ENCODE measurements at places on chromosomes 12 and 14.

DNA sequence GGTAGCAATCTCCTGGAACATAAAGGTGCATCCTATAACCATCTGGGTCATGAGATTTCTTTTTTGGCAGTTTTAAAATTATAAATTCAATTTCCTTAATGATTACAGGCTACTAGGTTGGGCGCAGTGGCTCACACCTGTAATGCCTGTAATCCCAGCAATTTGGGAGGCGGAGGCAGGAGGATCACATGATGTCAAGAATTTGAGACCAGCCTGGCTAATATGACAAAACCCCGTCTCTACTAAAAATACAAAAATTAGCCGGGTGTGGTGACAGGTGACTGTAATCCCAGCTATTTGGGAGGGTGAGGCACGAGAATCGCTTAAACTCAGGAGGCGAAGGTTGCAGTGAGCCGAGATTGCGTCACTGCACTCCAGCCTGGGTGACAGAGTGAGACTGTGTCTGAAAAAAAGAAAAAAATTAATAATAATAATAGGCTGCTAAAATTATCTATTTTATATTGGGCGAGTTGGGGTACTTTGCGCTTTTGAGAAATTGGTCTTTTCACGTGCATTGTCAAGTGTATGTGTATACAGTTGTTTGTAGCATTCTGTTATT, 17.2 kb upstream of the ARF6 start:
- DNase-seq: no peak

DNA sequence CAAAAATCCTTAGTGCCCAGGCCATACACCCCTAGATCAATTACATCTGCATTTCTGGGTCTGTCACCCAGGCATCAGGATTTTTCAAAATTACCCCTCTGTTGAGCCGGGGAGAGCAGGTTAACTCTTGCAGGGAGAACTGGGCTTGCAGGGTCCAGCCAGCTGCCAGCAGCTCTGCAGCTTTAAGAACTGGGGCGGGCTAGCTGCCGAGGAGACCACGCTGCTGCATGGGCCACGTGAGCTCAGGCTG, at the start of gene DGLUCY:
TSS of gene DGLUCY (plus strand) at position 245 of the 250 bp plus-strand sequence. CDS start 46,222 bp downstream, outside the sequence.
- no peak for DNase-seq

DNA sequence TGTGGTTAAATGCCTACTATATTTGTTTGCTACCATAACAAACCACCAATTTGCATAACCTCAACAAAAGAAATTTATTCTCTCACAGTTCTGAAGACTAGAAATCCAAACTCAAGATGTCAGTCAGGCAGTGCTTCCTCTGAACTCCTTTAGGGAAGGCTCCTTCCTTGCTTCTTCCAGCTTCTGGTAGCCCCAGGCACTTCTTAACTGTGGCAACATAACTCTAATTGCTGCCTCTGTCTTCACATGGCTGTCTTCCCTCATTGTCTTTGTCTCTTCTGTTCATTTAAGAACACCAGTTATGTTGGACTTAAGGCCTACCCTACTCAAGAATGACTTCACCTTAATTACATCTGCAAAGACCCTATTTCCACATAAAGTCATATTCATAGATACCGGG, 206.9 kb downstream of the SYT1 start:
- no peak for DNase-seq

DNA sequence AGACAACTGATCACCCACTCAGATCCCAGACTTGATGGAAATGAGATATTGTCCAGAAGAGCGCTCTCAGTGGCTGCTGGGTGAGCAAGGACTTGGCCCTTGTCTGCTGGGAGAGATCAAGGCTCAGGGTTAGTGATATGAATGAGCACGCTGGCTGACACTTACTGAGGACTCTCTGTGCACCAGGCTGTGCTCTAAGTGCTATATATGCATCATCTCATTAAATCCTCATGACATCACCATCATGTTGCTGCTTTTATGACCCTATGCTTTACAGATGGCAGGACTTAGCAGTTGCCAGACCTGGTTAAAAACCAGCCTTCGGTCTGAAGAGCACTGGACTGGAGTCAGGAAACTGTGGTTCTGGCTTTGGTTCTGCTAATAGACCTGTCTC, 260.9 kb downstream of the VRK1 start:
- no peak for DNase-seq

DNA sequence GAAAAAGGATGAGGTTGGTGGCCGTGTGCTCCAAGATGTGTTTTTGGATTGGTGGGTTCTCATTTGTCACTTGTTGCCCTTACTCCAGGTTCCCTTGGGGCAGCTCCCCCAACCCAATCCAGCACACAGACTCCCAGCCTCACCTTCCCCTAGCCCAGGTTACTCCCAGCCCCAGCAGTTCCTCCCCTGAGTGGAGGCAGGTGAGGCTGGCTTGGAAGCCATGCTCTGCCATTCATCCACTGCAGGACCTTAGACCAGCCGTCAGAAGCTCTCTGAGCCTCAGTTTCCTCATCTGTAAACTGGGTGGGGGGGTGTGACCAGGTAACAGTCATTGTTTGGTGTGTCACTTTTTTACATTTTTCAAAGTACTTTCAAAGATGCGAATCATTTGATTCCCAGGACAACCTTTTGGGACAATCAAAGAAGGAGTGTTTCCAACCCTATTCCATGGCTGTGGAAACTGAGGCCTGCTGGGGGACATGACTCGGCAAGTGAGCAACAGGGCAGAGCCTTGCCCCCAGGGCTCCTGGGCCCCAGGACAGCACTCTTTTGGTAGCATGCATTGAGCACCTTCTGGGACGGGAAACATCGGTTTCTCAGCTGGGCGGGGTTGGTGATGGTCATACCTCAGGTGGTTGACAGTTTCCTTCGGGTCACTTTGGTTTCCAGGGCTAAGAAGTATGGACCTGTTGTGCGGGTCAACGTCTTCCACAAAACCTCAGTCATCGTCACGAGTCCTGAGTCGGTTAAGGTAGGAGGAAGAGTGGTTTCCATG, 7.2 kb downstream of the CYP46A1 start:
- DNase-seq: no peak

GRCh38 chr14:22106700-22107697, 433.4 kb upstream of the OR4E1 start:
- no peak for DNase-seq

GRCh38 chr14:65840118-65840751, 427.7 kb downstream of the FUT8 start:
- no peak for DNase-seq

DNA sequence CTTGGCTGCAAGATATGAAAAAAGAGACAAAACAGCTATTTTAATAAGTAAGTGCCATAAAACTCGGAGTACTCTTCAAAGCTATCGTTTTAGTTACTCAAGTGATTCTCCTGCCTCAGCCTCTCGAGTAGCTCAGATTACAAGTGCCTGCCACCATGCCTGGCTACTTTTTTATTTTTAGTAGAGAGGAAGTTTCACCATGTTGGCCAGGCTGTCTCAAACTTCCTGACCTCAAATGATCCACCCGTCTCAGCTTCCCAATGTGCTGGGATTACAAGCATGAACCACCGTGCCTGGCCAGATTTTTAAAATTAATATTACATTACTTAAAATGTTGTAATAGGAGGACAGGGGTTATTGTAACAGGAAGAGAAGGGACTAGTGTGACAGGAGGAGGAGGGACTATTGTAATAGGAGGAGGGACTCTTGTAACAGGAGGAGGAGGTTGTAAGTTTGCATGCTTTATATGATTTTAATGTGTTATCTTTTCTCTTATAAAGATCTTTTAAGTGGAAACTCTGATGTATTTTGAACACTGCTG, 61.3 kb downstream of the KITLG start:
- DNase-seq: no peak

DNA sequence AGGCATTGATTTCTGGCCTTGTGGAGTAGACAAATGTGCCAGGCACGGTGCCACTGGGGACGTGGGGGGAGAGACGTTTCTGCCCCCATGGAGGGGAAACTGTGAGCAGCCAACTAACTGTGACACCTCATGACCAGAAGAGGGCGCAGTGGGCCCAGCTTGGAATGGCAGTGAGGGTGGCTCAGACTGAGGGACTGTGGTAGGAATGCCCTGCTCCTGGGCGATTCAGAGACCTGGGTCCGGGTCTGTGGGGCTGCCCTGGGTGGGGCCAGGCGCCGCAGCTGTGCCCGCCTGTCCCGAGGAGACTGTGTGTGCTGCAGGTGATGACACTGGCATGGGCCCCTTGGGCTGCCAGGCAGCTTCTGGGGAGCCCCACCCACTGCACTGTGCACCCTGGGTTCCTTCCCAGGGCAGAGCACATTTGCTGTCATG, 60.6 kb downstream of the SLC25A47 start:
- no peak for DNase-seq

- no peak for DNase-seq
Observed at GRCh38 chr12:40313928-40314327, 89.1 kb downstream of the LRRK2 start.

DNA sequence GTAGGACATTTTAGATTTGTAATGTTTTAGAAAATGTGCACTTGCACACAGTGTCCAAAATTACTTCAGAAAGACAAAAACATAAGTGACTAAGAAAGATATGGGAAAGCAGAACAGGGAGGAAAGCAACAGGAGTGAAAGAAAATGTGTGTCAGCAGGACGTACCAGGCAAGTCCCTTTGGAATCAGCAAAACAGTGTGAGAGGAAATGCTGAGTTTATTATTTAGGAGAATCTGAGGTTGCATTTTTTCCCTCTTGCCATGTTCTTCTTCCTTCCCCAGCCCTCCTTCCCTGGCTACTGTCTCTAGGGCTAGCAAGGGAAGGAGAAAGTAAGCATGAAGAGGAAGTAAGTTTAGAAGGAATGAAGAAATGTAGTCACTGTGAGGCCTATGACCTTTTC, 67.7 kb upstream of the CD163 start:
- no peak for DNase-seq

- no peak for DNase-seq
Observed at GRCh38 chr12:116404247-116404646, 126.8 kb upstream of the MED13L start.

DNA sequence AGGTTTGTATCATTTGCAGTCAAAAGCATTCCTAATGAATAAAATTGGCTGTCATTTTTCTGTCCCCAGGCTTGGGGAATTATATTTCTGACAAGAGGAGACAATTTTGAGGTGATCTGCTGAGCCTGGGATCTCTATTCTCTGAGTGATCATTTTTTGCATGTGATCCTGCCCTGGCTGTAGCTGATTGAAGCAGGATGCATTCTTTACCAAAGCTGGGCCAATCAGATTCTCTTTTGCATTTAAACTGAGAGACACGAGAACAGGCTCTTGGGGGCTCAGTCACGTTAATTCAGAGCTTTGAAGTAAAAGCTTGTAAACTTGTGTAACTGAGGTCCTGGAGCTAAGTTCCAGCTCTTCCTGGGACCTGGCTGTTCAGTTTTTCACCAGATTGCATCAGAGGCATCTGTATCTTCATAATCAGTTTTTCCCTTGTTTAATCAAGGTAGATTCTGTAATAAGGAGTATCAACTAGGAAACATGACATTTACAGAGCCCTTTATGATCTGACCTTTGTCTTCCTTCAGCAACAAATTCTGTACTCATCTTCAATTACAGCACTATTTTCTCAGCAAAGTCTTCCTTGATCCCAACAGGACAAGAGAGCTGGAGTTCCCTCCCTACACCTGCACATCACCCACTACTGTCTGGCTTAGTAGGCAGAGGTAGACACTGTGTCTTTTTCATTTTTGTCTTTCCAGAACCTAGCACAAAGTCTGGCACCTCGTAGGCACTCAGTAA, 35.0 kb upstream of the MANSC4 start:
- DNase-seq: no peak

- DNase-seq: no peak
Observed at GRCh38 chr12:101909646-101910045, 32.3 kb downstream of the DRAM1 start.

DNA sequence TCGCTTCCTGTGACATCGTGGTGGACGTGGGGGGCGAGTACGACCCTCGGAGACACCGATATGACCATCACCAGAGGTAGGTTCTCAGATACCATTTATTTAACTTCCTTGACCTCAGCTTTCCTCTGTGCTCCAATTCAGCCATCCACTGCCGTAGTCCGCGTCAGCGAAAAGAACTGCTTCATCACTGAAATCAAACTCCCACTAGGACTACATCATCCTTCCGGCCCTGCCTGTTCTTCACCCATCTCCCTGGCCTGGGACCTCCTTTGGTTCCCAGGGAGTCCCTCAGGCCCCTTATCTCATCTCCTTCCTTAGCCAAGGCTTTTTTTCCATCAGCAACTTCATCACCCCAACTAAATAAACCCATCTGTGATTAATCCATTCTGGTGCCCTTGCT, 692 bp downstream of the MYG1 start:
- peak; percentile 28 for DNase-seq

DNA sequence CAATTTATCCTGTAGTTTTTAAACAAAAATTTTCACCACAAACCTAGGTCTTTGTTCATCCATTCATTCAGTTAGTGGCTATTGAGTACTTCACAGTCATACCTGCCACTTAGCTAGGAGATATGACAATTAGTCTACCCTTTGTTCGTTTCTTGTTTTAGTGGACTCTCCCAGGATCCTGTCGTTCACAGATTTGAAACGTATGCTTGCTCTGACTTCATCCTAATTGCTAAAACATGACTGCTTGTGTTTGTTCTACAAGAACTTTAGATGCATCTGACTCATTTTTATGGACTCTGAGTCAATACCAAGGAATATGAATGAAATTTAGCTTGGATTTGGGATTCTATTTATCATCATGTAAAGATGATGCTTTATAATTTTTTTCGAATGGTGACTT, 69.5 kb downstream of the TBC1D30 start:
- DNase-seq: no peak

GRCh38 chr14:106442857-106443256, 916.5 kb downstream of the TMEM121 start:
- no peak for DNase-seq

DNA sequence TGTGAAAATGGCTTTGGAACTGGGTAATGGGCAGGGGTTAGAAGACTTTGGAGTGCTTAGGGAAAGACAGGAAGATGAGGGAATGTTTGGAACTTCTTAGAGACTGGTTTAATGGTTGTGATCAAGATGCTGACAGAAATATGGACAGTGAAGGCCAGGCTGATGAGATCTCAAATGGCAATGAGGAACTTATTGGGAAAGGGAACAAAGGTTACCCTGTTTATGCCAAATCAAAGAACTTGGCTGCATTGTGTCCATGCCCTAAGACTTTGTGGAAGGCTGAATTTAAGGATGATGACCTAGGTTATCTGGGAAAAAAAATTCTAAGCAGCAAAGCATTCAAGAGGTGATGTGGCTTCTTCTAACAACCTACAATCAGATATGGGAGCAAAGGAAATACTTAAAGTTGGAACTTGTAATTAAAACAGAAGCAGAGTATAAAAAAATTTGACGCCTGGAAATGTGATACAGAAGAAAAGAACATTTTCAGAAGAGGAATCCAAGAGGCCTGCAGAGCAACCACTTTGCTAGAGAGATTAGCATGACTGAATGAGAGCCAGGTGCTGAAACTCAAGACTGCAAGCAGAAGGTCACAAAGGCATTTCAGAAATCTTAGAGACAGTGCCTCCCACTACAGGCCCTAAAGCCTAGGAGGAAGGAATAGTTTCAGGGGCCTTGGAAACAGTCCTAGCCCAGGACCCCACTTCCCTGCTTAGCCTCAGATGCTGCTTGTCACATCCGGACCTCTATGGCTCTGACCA, 65.6 kb upstream of the FLRT2 start:
- no peak for DNase-seq

- DNase-seq: no peak
Observed at GRCh38 chr12:68367903-68368302, 35.7 kb upstream of the MDM1 start.

Measured in A172 (cell line).